ENCODE measurements at places on chromosomes 6 and 20.

DNA sequence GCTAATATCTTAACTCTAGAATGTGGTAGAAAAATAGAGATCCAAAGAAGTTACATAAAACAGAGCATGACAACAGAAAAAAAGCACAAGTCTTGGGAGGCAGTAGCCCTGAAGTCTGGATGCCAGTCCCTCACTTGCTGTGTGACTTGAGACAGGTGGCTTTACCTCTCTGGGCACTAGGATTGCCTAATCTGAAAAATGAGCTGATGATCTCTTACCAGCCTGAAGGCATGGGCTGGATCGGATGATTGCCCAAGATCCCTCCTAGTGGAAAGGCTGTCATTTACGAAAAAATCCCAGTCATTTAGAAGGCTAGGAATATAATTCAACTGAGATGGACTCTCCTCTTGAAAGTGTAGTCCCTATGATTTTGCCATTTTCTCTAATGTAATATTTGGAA, 10.9 kb upstream of the GCM1 start:
- no peak for DNase-seq

GRCh38 chr6:166782520-166782919, 155.5 kb upstream of the RPS6KA2 start:
- DNase-seq = no peak

GRCh38 chr6:166785131-166785530, 158.1 kb upstream of the RPS6KA2 start:
- DNase-seq = no peak

- no peak for DNase-seq
These were observed 25.5 kb downstream of the IYD start for GRCh38 chr6:150394053-150394898.

GRCh38 chr20:48750941-48751635, 76.7 kb downstream of the PREX1 start:
- peak; percentile 74 for DNase-seq

- no peak for DNase-seq
These were observed 216.0 kb downstream of the DLL1 start for GRCh38 chr6:170074907-170075306.

DNA sequence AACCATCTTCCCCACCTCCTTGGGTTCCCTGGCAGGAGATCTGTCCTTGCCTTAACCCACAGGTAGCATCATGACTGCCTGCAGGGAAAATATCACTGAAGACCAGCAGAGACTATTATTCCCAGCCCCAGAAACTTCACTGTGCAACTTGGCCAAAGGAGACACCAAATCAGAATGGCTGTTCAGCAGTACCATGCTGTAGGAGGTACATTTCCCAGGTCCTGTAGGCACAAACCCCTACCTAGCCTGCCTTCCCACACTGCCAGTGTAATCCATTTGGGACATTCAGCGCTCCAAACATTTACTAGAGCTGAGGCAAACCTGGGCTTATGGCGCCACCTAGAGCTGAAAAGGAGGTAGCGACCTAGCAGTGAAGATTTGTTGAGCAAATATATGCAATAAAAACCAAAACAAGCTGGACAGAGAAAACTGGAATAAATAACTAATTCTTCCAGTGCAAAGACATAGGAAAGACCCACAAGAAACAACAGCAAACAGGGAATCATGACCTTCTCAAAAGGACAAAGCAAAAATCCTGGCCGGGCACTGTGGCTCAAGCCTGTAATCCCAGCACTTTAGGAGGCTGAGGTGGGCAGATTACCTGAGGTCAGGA, 60.3 kb downstream of the VTA1 start:
- peak; percentile 18 for DNase-seq

- DNase-seq = no peak
These were observed 7.1 kb upstream of the TAAR1 start for GRCh38 chr6:132666118-132666517.

- peak; percentile 92 for DNase-seq
These were observed 75.9 kb upstream of the MYL9 start for GRCh38 chr20:36465109-36466080.

DNA sequence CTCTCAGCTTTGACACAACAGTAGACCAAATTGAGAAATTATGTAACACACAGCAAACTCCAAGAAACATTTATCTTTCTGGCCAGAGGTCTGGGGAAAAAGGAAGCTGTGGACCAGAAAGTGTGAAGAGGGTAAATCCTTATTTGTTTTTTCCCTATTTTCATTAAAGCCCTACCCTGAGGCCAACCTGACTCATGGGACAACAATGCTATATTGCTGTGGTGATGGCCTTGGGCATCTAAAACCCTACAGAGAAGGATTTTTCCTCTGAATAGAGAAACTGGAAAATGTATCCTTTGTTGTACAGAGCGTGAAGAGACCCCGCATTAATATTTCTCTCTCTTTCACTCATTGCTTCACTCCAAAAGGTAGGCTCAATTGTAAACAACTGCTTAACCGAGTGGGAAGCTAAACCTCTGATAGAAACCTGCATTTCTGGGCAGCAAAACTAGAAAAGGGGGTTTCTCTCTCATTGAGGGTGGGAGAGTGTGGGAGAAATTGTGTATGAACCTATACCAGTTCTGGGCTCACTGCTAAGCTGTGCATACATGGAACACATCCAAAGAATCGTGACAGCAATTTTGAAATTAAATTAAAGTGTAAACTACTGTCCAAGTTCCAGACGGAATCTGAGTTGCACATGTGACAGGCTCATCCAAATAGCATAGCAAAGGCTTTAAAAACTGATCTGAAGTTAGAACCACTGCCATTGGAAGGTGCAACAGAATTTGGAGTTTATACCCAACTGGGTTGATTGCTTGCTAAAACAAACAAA, 175.5 kb downstream of the CLVS2 start:
- no peak for DNase-seq

DNA sequence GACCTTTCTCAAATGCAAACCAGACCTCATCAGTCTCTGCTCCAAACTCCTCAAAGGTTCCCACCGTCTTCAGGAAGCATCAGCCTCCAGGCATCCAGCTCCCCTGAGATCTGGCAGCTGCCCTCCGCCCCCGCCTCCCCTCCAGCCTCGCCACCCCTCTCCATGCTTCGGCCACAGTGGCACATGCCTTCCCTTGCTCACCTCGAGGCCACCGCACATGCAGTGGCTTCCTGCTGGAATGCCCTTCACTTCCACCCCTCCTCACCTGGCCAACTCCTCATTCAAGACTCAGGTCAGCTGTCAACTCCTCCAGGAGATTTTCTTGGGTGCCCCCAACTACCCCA, 13.4 kb downstream of the KIAA1755 start:
- no peak for DNase-seq
